T-cell (primary cell): ENCODE measurements at places on chromosomes 5 and 9.

- H3K27me3 ChIP-seq: no peaks in the 10 kb centered on the region
- H3K36me3 ChIP-seq: no peaks in the 10 kb centered on the region
- DNase-seq: no peak
- H3K4me3 ChIP-seq: peak overlapping the region; percentile 58
Observed at GRCh38 chr5:109688630-109688969, 1.1 kb upstream of the MAN2A1 start.

DNA sequence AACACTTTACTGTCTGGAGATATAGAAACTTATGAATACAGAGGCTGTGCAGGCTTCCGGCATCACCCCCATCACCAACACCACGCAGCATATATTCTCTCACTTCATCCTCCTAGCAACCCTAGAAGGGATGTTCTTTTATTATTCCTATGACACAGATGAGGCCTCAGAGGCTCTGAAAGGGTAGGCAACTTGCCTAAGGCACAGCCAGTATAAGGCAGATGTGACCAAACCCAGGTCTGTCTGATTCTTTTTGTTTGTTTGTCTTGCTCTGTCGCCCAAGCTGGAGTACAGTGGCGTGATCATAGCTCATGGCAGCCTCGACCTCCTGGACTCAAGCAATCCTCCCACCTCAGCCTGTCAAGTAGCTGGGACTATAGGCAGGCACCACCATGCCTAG, 22.8 kb upstream of the CORO2A start:
- H3K27ac ChIP-seq: no peak overlapping the region
- no peaks in the 10 kb centered on the region for H3K4me1 ChIP-seq
- H3K4me3 ChIP-seq: no peak overlapping the region

DNA sequence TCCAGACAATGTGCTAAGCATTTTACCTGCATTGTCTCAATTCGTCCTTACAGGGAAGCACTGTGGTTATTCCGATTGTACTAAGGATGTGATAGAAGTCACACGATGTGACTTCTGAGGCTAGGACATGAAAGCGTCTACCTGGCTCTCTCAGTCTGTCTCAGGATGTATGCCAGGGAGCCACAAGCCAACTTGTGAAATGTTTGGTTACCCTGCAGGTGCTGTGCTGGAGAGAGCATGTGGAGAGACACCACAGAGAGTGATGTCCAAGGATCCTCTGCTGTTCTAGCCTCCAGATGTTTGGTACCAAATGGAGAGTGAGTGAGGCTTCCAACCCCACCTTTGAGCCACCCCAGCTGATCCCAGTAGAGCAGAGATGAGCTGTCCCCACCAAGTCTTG, 120.1 kb upstream of the IL12B start:
- H3K4me3 ChIP-seq: no peak overlapping the region
- H3K36me3 ChIP-seq: no peaks in the 10 kb centered on the region
- DNase-seq: no peak
- H3K27ac ChIP-seq: no peak overlapping the region
- peaks cover 3% of the 10 kb centered on the region for H3K27me3 ChIP-seq

GRCh38 chr9:111974092-111974681, 77.6 kb downstream of the UGCG start:
- no peak for DNase-seq
- no peak overlapping the region for H3K4me3 ChIP-seq
- H3K27me3 ChIP-seq: no peaks in the 10 kb centered on the region
- no peak overlapping the region for H3K27ac ChIP-seq
- no peaks in the 10 kb centered on the region for H3K4me1 ChIP-seq

DNA sequence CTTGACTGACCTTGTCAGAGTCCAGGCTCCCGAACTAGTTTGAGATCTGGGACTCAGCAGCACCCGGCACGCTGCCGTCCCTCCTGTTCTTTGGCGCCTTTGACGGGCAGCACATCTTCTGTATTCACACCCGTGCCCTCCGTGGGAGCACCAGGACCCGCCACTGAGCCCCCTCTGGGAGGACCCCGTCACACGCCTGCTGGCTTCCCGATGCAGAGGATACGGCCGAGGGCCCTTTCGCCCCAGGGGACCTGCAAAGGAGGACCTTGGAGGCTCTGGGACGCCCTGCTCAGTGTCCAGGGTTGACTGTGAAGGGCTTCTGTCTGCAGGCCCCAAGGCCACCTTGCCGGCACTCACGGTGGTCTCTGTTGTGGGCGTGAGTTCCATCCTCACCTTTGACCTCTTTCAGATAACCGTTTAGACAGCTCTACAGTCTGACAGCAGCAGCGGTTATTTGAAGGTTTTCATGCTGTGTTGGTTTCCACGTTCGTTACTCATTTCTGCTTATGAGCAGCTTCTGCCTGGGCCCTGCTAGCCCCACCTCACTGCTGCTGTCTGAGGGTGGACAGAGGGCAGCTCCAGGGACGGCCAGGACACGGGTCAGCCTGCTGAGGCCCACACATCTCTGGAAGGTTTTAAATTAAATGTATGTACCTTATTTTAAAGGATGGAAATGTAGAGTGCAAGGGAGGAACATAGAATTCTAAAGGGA, 12.6 kb upstream of the EXOC3 start:
- no peak overlapping the region for H3K27ac ChIP-seq
- H3K27me3 ChIP-seq: no peaks in the 10 kb centered on the region
- H3K36me3 ChIP-seq: no peaks in the 10 kb centered on the region
- no peak overlapping the region for H3K4me3 ChIP-seq
- H3K4me1 ChIP-seq: no peaks in the 10 kb centered on the region

DNA sequence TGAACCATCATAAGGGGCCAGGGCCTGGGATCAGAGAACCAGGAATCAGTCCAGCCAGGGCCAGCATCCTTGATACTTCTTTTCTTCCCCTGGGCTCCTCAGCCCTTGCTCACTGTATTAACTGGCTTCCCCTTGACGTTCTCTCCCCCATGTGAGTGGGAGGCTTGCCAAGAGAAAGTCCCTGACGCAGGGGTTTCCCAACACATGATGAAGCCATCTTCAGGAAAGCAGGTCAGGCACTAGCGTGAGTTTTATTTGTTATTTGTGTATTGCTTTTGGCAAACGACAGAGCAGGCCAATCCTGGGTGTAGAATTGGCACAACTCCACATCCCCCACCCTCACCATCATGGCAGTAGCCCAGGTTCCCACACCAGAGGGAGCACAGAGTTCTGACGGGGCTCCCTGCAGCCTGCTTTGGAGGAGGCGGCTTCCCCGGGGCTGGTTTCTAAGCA, 165.5 kb upstream of the NFIL3 start:
- no peaks in the 10 kb centered on the region for H3K36me3 ChIP-seq
- H3K4me3 ChIP-seq: no peak overlapping the region
- H3K27ac ChIP-seq: no peak overlapping the region
- H3K27me3 ChIP-seq: peaks cover 16% of the 10 kb centered on the region
- H3K4me1 ChIP-seq: no peaks in the 10 kb centered on the region

- no peaks in the 10 kb centered on the region for H3K27me3 ChIP-seq
- no peak for DNase-seq
- no peak overlapping the region for H3K27ac ChIP-seq
Observed at GRCh38 chr5:36079200-36079781, 12.6 kb upstream of the UGT3A2 start.

GRCh38 chr9:96725576-96725975, 52.3 kb downstream of the ZNF510 start:
- H3K4me3 ChIP-seq: no peak overlapping the region
- H3K27me3 ChIP-seq: peaks cover 9% of the 10 kb centered on the region
- H3K36me3 ChIP-seq: no peaks in the 10 kb centered on the region
- no peak for DNase-seq
- H3K4me1 ChIP-seq: no peaks in the 10 kb centered on the region
- H3K27ac ChIP-seq: no peak overlapping the region

DNA sequence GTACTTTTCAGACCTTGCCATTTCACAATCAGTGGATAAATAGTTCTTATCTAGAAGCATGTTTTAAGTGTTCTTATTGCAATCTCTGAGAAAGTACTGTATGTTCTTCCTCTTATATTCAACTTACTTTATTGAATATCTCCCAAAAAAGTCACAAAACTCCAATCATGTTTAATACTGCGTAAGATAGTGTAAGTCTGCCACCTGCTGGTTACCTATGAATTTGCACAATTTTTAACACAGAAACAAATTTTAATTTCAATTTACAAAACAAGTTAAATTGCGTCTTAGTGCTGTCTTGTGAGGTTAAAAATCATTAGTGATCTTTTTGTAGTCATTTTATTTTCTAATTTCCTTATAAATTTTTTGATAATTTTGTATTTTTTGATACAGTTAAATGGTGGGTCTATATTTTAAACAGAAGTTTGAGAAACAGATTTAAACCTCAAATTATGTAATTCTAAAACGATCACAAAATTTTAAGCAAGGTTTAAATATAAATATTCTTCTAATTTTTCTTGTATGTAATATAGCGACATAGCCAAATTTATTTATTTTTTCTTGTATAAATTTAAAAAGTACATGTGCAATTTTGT, 115.8 kb downstream of the EMB start:
- DNase-seq: no peak
- H3K4me1 ChIP-seq: no peaks in the 10 kb centered on the region
- no peaks in the 10 kb centered on the region for H3K36me3 ChIP-seq
- H3K27me3 ChIP-seq: no peaks in the 10 kb centered on the region

DNA sequence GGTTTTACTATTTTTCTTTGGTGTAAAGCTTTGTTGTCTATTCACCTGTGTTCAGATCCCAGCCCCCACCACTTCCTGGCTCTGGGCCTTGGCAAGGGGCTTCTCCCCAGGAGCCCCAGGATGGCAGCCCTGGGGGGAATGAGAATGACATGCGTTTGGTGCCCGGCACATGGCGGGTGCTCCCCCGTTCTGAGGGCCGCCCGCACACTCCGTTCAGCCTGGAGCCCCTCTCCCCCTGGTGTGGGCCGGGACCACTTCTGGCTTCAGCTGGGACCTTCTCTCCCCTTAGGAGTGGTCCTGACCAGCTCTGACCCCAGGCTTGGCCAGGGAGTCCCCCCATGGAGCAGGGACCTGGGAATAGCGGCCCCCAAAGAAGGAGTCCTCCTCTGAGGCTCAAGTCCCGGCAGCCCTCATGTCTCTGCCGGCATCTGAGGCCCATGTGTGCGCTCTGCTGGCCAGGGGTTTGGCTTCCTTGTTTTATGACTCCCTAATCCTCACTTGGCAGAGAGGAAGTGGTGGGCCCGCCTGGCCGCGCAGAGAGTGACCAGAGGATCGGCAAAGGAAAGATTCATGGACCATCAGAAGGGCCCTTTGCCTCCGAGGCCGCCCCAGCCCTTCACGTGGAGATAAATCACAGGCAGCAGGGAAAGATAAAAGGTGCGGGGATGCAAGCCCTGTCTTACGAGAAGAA, 57.0 kb upstream of the LMX1B start:
- DNase-seq: no peak
- H3K36me3 ChIP-seq: no peaks in the 10 kb centered on the region
- no peak overlapping the region for H3K4me3 ChIP-seq
- no peaks in the 10 kb centered on the region for H3K27me3 ChIP-seq
- H3K27ac ChIP-seq: no peak overlapping the region

GRCh38 chr5:13932561-13932960, 11.9 kb downstream of the DNAH5 start:
- no peaks in the 10 kb centered on the region for H3K4me1 ChIP-seq
- H3K4me3 ChIP-seq: no peak overlapping the region
- H3K27ac ChIP-seq: no peak overlapping the region
- H3K27me3 ChIP-seq: no peaks in the 10 kb centered on the region
- no peak for DNase-seq
- H3K36me3 ChIP-seq: no peaks in the 10 kb centered on the region

GRCh38 chr9:123684393-123685149, 245.4 kb downstream of the DENND1A start:
- DNase-seq: no peak
- no peaks in the 10 kb centered on the region for H3K27me3 ChIP-seq
- peaks cover 6% of the 10 kb centered on the region for H3K4me1 ChIP-seq
- H3K27ac ChIP-seq: no peak overlapping the region

DNA sequence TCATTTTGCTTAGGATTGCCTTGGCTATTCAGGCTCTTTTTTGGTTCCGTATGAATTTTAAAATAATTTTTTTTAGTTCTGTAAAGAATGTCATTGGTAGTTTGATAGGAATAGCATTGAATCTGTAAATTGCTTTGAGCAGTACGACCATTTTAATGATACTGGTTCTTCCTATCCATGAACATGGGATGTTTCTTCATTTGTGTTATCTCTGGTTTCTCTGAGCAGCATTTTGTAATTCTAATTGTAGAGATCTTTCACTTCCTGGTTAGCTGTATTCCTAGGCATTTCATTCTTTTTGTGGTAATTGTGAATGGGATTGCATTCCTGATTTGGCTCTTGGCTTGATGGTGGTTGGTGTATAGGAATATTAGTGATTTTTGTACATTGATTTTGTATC, 6.3 kb upstream of the UBE2QL1 start:
- peaks cover 25% of the 10 kb centered on the region for H3K27me3 ChIP-seq
- no peak for DNase-seq
- H3K27ac ChIP-seq: no peak overlapping the region
- H3K4me3 ChIP-seq: no peak overlapping the region
- H3K36me3 ChIP-seq: no peaks in the 10 kb centered on the region

DNA sequence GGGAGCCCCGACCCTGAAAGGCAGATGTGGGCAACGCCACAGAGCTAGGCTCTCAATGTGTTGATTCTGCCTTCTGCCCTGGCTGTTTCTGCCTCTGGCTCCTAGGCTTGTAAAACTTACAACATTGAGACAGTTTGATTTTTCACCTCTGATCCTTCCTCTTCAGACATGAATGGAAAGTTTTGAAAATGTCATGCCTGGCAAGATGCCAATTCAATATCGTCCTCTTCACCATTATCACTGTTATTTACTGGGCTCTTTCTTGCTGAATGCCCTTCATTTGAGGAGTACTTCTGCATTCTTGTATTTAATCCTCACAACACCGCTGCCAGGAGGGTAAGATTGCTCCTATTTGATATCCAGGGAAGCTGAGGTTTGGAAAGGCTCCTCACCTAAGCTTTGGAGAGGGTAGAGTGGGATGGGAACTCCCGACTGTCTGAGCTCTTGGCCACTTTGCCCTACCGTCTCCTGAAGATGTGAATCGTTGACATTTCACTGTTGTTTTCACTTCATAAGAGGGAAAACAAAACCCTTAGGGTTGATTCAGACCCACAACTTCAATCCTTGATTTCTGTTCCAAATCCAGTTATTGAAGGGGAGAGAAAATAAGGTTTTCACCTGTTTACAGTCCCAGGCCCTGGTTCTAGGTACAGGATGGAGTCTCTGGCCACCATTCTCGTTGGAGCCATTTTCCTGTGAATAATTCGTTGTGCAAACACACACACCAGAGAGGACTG, 12.7 kb upstream of the FGF1 start:
- H3K27me3 ChIP-seq: no peaks in the 10 kb centered on the region
- DNase-seq: no peak
- H3K27ac ChIP-seq: no peak overlapping the region
- peaks cover 2% of the 10 kb centered on the region for H3K4me1 ChIP-seq
